NCI-H774 (cell line): ENCODE measurements at places on chromosomes 13 and 19.

DNA sequence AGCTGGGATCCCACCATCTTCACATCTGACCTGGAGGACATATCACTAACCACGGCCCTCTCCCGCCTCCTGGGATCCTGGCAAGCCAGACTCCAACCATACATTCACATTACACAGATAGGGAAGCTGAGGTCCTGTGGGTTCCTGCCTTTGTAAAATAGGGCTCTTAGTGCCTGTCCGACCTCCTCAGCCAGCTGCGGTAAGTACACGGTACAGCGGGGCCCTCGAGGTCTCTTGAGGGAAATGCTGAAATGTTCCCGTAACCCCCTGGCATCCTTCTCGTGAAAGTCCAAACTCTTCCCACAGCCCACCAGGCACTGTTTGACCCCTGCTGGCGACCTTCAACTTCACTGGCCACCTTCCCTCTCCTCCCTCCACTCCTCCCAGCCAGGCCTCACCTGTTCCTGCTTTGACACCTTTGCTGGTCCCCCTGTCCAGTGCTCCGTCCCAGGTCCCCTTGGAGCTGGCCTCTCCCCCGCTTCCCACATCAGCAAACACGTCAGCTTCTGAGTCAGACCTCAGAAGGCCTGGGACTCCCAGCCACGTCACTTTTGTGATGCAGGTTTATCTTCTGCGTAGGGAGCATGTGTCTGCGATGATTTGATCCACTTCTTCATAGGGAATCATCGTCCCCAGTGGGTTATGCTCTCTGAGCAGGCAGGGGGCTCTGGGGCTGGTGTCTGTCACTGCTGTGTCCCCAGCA is 8.8 kb upstream of the GNG7 start:
- no peak for DNase-seq

DNA sequence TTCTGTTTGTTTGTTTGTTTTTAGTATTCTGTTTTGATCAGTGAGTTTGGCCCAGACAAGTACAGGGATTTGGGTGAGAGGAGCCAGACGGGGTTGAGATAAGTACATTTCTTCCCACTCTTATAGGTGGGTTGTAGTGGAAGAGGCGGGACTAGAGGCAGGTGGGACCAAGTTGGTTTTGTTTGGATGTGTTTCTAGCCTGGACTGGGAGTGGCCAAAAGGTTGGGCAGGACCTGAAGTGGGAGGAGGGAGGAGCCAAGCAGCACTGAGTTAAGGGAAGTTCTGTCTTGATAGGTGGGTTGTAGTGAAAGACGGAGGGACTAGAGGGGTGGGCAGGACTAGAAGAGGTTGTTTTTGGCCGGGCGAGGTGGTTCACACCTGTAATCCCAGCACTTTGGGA is 9.0 kb downstream of the DNASE2 start:
- DNase-seq = no peak

DNA sequence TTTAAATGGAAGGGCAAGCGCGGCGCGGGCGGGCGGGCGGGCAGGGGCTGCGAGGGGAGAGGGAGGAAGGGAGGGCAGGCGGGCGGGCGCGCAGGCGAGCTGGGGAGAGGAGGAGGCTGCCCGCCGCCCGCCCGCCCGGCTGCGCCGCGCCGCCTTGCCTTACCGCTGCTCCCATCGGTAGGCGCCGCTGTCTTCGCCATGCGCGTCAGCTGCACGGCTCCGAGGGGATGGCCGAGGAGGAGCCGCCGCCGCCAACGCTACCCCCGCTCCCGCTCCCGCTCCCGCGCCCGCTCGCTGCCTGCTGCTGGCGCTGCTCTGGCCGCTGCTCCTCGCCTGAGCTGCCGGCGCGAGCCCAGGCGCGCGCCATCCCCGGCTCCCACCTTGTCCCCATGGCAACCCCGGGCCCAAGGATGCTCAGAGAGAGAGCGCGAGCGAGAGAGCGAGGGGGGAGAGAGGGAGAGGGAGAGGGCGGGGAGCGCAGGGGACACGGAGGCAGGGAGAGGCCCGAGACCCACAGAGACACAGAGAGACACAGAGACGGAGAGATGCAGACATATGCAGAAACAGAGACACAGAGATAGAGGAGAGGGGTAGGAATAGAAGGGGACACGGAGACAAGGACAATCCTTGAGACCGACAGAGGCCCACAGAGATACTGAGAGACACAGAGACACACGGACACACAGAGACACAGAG is 40.3 kb downstream of the DEDD2 start:
- peak; percentile 66 for DNase-seq

GRCh38 chr19:34350161-34350561 is 14.8 kb upstream of the GPI start:
- no peak for DNase-seq

DNA sequence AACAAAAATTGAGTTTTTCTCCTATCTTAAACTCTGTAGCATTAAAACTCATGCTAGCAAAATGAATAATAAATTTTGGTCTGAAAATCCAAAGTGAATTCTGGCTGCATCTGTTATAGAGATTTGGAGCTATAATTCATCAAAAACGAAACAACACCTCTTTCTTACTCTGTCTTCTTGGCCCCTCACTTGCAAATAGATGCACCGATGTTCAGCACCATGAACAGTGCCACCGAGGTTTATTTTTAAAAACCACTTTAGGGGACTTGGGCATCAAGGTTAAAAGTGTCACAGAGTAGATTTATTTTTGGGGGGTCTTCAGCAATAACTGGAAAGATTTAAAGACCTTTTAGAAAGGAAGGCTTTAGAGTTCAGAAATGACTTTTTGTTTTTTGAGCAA is 26.1 kb upstream of the EID2 start:
- DNase-seq = no peak

GRCh38 chr19:45746866-45747265 is 13.6 kb downstream of the MEIOSIN start:
- no peak for DNase-seq

DNA sequence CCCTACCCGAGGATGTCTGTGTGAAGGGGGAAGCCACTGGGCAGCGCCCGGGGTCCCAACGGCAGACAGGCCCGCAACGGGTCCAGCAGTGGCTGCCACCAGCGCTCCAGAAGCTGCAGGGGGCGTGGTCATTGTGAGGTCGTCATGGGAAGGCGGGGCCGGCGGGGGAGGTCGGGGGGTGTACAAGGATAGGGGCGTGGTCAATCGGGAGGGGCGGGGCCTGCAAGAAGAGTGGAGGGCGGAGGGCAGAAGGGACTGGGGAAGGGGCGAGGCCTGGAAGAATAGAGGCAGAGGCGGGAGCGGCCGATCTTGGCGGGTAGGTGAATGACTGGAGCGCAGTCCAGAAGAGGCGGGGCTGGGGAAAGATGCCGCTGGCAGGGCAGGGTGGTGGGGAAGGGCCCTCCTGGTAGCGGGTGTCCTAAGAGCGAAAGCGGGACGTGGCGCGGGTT is 4.4 kb downstream of the FUZ start:
- DNase-seq = peak; percentile 88

DNA sequence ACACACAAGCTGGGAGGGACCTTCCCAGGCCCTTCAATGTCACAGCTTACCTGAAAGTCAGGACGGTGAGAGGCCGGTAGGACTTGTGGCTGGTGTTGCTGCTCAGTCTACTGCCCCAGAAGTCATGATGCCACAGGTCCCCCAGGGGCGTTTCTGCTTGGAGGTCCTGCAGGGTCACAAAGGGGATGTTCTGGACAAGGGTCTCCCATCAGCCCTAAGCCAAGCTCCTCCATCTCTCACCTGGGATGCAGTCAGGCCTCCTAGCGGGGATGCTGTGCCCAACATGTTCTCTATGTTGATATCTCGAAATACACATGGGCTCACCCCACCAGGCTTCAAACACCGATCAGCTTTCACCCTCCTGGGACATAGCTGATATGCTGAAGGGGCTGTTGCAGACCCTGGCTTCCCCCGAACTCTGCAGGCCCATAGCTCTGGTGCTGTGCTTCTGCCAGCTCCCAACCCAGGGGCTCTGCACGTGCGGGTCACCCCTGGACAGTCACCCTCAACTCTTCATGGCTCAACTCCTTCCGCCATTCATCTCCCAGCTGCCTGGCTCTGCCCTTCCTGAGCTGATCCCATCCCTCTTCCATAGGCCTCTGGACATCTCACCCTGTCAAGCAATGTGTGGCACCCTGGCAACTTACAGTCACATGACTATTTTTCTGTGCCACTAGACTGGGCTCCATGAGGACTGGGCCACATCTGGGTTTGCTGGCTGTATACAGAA is 10.3 kb downstream of the TMTC4 start:
- no peak for DNase-seq

DNA sequence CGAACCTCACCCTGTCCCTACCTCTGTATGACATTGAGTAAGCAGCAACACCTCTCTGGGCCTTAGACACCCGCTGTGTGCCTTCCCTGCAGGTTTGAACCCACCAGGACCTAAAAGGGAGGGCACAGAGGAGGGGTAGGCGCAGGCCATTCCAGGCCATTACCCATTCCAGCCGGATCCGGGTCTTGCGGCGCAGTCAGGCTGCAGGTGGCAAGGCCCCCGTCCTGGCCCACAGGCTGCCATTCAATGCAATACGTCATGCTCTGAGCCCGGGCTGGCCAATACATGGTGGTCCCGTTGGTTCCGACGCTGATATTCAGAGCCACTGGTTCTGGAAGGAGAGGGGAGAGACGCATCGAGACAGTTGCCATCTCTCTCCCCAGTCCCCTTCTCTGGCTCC is 17.4 kb downstream of the IL12RB1 start:
- no peak for DNase-seq

DNA sequence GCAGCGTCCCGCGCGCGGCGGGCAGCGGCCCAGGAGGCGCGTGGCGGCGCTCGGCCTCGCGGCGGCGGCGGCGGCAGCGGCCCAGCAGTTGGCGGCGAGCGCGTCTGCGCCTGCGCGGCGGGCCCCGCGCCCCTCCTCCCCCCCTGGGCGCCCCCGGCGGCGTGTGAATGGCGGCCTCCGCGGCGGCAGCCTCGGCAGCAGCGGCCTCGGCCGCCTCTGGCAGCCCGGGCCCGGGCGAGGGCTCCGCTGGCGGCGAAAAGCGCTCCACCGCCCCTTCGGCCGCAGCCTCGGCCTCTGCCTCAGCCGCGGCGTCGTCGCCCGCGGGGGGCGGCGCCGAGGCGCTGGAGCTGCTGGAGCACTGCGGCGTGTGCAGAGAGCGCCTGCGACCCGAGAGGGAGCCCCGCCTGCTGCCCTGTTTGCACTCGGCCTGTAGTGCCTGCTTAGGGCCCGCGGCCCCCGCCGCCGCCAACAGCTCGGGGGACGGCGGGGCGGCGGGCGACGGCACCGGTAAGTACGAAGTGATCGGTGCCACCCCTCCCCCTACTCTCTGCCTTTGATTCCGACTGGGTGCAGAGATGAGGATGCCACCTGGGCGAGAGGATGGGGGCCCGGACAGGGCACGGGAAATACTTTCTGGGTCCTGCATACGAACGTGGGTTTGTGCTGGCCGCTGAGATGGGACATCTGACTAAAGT is 874 bp downstream of the TRIM28 start:
- DNase-seq = no peak

- no peak for DNase-seq
Measured at GRCh38 chr13:77389625-77390000, 62.7 kb upstream of the MYCBP2 start.

GRCh38 chr19:19278315-19278714 is 5.2 kb upstream of the TM6SF2 start:
- peak; percentile 46 for DNase-seq

DNA sequence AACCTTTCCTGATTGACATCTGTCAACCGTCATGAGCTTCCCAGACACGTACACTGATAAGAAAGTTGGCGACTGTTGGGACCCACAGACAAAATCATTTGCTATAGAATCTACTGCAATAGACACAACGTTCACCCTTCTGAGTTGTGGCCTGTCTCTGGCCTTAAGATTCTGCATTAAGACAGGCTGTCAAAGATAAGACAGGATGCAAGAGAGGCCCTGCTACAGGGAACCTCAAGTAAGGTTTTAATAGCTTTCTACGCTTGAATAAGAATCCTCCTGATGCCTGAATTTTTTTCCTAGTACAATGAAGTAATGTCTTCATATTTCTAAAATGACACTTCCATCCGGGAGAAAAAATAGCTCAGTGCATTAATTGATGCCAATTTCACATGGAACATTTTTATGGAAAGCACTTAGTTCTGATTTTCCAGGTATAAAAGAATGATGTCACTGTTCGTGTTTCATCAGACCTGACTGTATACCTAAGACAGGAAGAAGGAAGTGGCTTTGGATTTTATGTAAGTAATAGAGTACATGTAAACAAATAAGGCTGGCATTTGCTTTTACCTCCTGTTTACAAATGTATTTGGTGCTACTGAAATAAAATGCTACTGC is 275.2 kb upstream of the GPC6 start:
- DNase-seq = no peak

DNA sequence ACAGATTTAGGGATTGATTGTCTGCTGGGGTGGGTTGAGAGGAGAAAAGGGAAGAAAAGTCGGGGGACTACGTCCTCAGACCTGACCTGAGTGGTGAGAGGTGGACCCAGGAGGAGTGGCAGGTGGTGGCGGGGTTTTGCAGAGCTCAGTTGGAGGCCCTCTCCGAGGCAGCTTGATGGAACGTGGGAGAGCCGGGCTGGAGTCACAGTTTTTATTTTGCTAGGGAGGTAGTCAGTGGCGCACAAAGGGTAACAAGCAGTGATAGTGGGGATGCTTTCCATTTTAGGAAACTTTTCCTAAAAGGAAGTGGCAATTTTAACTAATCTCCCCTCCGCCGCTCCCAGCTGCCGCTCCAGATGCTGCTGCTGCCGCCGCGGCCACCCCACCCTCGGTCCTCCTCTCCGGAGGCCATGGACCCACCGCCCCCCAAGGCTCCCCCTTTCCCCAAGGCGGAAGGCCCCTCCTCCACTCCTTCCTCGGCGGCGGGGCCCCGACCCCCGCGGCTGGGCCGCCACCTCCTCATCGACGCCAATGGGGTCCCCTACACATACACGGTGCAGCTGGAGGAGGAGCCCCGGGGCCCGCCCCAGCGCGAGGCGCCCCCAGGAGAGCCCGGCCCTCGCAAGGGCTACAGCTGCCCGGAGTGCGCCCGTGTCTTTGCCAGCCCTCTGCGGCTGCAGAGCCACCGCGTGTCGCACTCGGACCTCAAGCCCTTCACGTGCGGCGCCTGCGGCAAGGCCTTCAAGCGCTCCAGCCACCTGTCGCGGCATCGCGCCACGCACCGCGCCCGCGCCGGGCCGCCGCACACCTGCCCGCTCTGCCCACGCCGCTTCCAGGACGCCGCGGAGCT is 1.1 kb upstream of the ZNF581 start:
- DNase-seq = no peak

- no peak for DNase-seq
Measured at GRCh38 chr13:28631801-28632200, 27.1 kb upstream of the POMP start.
